ENCODE measurements at places on chromosomes 11 and 22.
A peak's percentile ranks its signal among the peaks of the same experiment; 100 is the strongest.

- DNase-seq: peak; percentile 68
Measured at GRCh38 chr11:47552056-47552565, 821 bp downstream of the CELF1 start.

DNA sequence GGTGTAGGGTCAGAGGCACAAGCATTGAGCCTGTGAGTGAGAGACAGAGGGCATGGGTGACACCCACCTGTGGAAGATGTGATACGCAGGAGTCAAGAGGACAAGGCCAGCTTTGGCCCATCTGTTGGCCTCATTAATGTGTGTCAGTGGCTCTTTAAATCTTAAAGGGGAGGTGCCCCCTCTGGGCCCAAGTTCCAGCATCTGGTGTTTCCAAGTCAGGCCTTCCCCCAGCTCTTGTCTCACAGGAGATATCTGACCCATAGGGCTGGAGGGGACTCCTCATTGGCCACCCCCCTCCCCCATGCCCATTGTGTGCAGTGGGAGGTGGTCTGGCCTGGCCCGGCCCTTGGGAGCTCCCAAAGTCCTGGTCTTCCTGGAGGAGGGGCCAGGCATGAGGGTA lies 8.9 kb downstream of the KCNK7 start:
- no peak for DNase-seq

- DNase-seq: peak; percentile 57
Measured at GRCh38 chr11:31801298-31801702, 9.8 kb downstream of the PAX6 start.

- no peak for DNase-seq
Measured at GRCh38 chr22:29715240-29715639, 4.6 kb upstream of the CABP7 start.

DNA sequence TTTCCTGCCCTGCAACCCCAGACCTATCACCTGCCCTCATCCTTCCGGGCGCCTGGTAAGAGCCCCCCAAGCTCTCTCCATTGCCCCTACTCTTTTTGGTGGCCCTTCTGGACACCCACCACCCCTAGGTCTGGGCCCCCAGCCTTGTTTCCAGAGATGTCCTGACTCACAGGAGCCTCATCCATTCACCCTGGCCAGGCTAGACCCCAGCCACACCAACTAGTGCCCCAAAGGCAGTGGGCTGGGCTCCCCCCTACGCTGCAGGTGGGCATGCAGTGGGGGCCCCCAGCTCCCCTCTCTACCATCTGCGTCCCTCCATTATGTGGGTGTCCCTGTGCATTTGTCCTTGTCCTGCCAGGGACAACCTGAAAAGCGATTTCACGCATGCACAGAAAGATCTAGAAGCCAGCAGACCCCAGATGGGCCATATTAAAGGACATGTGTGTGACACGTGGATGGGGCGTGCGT lies 1.4 kb downstream of the MRGPRF start:
- no peak for DNase-seq

- no peak for DNase-seq
Measured at GRCh38 chr11:119592642-119593041, 136.4 kb downstream of the NECTIN1 start.

GRCh38 chr11:102186551-102187191 lies 76.4 kb downstream of the YAP1 start:
- no peak for DNase-seq

DNA sequence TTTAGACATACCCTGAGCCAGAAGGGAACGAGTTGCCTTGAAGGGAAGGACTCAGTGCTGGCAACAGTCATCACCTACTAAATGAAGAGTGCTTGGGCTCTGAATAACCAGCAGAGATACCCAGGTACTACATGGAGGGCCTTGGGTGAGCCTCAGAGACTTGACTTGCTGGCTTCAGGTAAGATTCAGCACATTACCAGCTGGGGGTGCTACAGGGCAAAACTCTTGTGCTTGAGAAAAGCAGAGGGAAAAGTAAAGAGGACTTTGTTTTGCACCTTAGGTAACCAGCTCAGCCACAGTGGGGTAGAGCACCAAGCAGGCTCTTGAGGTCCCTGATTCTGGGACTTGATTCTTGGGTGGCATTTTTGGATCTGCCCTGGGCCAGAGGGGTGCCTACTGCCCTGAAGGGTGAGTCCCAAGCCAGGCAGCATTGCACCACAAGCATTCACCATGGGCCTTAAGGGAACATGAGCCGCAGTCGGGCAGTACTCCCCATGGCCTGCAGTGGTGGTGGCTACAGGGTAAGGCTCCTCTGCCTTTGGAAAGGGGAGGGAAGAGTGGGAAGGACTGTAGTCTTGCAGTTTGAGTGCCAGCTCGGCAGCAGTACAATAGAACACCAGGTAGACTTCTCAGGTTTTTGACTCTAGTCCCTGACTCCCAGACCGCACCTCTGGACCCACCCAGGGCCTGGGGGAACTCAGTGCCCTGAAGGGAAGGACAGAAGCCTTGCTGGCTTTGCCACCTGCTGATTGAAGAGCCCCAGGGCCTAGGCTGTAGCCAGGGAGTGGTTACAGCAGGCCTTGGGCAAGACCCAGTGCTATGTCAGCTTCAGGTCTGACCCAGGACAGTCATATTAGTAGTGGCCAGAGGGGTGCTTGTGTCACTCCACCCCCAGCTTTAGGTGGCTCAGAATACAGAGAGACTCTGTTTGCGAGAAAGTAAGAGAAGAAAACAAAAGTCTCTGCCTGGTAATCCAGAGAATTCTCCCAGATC lies 22.7 kb upstream of the PLEKHA7 start:
- DNase-seq: no peak

All from astrocyte of the hippocampus (primary cell).